ENCODE measurements at places on chromosomes 3 and 15. TPM values are rescaled to one million over a fixed set of nuclear protein-coding genes. Genes with fewer than 3 reads are reported as not detected.

GOLGA8A gene
- total RNA-seq: 61.1 TPM

ALDH1A2 gene
- 34.9 TPM for total RNA-seq

NRG4 gene
- not detected for total RNA-seq

ONECUT1 gene
- total RNA-seq: not detected

TMEM266 gene
- total RNA-seq: not detected

AMT gene
- total RNA-seq: 3.3 TPM

C2CD4B gene
- 28.4 TPM for total RNA-seq

PLA2G4E gene
- total RNA-seq: not detected

CLRN1 gene
- total RNA-seq: not detected

ZNF774 gene
- total RNA-seq: 2.6 TPM

SEMA3B gene
- total RNA-seq: 0.97 TPM

TGM4 gene
- total RNA-seq: 0.24 TPM

TMCO5A gene
- total RNA-seq: not detected

Measured in endothelial cell of umbilical vein (primary cell).